ENCODE measurements at places on chromosomes 7 and 10.

DNA sequence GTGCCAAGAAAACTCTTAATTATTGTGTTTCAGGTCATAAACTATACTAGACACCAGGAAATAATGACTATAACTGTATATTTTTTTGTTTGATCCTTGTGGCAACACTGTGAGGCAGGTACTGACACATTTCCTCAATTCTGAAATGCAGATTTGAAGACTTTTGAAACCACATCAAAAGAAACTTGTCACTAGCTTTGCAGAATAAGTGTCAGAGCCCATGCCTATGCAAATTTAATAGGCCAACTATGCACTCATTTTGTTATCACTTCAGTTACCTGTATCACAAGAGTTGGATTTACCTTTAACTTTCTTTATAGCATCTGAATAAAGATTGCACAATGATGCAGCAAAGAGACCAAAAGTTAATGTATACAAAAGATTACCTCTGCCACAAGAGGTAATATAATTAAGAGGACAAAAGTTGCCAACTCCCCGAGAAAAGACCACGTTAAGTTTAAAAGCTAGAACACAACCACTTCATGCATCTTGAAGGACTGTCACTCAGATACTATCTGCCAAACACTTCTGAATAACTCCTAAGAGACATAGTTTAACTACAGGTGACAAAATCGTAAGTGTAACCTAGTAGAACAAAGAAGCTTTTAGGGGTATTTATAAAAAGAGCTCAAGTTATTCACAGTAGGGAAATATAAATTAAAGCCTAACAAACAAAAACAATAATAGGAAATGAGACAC lies 80.5 kb downstream of the ELAPOR2 start:
- peak; percentile 17 for DNase-seq

DNA sequence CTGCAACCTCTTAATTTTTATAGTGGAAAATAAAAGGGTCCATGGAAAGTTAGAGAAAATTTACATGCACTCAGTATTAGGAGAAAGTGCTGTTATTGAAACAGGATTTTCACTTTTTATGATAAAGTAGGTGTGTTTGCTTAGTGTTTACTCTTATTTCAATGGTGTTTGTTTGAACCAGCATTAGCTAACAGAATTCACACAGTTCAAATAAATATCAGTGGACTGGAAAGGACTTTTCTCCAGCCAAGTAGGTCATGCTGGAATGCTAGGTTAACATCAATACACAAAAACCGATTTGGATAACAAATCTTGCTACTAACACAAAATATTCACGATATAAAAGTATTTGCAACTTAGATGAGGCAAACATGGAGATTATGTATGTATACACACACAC lies 49.4 kb upstream of the BET1 start:
- no peak for DNase-seq

DNA sequence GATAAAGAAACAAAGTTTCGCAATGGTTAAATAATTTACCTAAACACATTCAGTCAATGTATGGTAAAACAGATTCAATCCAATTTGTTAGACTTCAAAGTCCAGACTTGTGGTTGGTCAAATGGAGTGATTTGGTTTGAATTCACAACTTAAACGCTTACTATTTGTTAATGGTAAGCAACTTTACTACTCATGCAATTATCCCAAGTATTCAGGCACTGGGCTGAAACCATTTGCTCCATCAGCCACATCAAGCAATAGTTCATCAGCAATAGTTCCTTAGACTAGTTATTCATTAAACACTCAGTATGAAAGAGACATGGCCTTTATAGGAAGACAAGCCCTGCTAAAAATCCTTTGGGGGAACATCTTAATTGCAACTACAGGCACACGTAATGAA lies 253.0 kb downstream of the AGMO start:
- no peak for DNase-seq

DNA sequence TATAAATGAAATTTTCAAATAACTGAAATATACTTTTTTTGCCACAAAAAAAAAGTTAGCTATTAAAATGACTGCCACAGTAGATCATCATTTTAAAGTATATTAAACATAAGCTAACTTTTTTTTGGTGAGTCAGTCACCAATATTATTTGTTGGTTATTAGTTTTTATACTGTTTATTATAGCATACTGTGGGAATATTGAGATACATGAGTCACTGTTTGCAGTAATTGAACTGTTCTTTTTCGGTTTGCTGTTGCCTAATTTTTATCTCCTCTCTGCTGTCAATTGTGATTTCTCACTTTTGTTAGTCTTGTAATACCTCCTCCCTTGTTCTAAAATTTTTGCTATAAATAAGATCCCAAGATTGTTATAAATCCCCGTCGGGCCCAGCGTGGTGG lies 45.7 kb downstream of the BTAF1 start:
- DNase-seq = no peak

DNA sequence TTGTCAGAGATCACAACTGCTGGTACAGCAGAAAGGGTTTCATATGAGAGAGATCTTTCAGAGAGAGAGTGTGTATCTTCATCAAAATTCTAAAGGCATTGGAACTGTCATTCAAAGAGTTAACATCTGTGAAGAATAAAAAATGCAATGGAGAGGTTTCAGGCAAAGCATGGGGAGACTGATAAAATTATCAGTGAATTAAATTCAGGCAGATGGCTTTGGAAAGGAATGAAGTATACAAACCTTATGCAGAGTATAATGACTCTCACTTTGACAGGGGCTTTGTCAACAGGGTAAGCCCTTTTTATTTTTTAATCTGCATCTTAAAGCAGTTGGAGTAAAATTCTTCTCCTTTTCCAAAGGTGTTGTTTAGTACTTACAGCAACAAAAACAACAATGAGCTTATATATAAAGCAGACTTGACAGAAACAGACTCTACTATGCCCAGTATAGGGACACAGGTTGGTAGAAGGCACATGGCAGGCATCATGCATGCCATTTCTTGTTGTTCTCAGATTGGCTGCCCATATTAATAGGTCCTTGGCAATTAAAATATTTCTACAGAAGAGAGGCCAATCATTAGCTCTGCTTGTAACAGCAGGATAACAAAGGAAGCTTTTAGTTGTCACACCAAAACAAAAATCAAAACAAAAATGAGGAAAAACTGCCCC lies 54.9 kb upstream of the NXPH1 start:
- DNase-seq = no peak

DNA sequence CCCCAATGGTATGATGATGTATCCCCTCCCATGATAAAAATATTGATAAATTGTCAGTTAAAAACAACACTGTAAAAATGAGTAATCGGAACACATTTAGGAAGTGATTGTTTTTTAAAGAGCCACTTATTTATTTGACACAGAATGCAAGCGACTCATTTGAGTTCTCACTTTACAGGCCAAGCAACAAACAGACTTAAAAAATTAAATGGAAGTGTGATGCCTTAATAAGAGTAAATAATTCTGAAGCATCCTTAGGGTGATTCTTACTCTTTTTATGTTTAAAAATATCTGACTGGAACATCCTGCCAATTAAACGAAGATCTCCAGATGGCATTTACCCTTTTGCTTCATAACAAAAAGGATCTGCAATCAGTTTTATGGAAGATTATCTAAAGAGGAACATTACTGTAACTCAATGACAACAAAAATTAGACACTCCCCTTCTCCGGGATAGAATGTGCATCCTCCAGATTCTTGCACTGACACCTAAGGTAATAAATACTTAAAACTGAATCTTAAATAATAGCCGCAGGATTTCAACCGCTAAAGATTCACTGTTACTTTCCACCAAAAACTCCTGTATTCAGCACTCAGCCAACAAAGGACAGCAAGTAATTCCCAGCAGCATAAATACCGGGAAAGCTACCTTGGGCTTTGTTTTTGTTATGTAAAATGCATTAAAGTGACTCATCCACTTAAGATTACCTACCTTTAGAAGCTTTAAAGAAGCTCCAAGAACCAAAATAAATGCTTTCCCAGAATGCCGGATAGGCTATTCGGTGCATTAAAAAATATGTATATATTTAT lies 1.7 kb downstream of the CACNA2D1 start:
- DNase-seq = no peak

All from T-helper 22 cell (primary cell).